ENCODE measurements at places on chromosomes 3 and 15.

- DNase-seq: no peak
Observed at GRCh38 chr3:127164615-127165014, 28.3 kb upstream of the PRR23E start.

DNA sequence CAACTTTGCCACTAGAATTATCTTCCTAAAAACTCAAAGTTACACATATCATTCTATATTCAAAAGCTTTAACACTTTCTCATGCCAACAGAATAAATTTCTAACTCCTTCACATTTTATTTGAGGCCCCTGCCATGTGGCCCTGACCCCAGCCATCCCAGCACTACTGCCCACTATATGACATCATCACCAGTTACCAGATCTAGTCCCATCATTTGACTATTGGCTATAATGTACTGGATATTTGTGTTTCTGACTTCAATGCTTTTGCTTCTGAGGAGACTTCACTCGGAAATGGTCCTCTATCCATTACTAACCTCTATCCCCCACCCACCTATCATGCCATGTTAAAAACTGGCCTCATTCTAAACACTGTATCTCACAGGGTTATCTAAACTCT lies 23.6 kb downstream of the UBE3A start:
- DNase-seq: no peak

DNA sequence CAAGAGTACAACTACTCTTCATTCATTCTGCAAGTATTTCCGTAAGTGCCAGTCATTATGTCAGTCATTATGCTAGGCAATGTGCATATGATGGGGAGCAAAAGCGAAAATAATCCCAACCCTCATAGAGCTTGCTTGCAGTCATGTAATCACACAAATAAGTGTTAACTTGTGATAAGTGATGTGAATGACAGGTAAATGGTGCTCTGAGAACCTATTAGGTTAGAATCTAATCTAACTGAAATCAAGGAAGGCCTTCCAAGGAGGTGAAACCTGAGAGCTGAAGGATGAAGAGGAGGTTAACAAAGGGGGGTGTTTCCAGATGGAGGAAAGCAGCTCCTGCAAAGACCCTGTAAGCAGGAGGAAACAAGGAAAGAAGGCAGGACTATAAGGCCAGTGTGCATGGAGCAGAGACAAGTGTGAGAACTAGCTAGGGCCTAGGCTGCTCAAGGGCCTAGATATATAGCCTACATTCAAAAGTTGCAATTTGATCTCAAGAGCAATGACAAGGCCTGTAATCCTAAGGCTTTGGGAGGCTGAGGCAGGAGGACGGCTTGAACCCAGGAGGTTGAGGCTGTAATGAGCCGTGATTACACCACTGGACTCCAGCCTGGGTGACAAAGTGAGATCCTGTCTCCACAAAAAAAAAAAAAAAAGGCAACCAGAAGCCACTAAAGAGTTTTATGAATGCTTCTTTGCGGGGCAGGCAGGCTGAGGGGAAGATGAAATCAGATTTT lies 5.3 kb downstream of the PTPN9 start:
- DNase-seq: no peak

- DNase-seq: no peak
Observed at GRCh38 chr3:97138914-97139541, 324.6 kb downstream of the EPHA6 start.

All from stimulated activated CD8-positive, alpha-beta memory T cell treated with anti-CD3 and anti-CD28 coated beads, Interleukin-2, amount 100 ng/mL, for 1 hour (primary cell).